Heart left ventricle (tissue), 16 donors: ENCODE measurements at places on chromosomes 16 and 17. TPM values are rescaled to one million over a fixed set of nuclear protein-coding genes. Genes with fewer than 3 reads are reported as not detected.

GRCh38 chr16:57617604-57618111 lies 10.8 kb upstream of the ADGRG1 start:
- no peak for DNase-seq

- DNase-seq, result no peak
These were observed 129.9 kb downstream of the MGAT5B start for GRCh38 chr17:76997981-76998531.

DNA sequence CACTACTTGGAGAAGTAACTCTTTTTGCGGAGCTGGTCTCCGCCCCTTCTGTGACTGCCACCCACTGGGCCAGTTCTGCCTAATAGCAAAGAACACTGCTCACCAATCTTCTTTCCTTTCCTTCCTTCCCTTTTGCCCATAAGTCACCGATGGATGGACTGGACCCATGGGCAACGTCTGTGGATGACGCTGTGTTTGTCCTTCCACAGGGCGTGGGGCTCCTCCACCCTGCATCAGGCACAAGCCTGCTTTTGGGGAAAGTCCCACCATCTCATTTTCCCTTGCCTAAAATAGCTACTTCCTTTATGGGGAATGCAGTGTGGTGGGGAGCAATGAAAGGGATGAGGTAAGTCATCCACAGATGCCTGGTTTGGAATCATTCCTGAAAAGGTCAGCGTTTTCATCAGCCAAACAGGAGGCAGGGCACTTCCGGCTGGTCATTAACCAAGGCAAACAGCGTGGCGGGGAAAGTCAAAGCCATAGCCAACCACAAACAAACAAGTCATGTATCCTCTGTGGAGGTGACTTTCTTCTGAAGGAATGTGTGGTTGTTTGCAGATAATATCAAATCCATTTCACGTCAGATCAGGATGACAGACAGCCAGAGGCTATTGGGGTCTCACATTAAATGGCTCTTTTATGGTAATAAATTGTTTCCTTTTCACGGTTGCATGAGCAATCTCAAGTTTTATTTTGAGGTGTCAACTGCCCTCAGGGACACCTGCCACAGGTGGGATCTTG lies 30.7 kb upstream of the MED9 start:
- no peak for DNase-seq

SCARF1 gene
- total RNA-seq, result 9.2 TPM

TOP2A gene
- 1.7 TPM for total RNA-seq

SHISA9 gene
- 0.13 TPM for total RNA-seq
